CD8-positive, alpha-beta memory T cell (primary cell): ENCODE measurements at places on chromosomes 1 and 21.
A peak's percentile ranks its signal among the peaks of the same experiment; 100 is the strongest.

DNA sequence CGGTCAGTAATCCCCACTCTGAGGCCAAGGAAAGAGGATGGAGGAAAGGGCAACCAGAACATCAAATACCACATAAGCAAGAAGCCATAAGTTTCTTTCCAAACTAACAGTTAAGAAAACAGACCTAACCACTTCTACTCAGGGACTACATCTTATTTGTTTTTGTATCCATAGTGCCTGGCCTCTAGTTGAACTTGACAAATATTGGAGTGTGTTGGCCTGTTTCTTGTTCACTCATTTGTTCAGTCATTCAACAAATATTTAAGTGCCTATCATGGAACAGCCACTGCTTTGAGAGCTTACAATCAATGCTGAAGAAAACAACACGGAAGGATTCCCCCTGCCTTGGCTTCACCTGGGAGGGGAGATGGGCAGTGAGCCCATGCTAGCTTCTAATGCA, 69.7 kb downstream of the ST6GALNAC3 start:
- DNase-seq = no peak

GRCh38 chr21:32543975-32544374, 41.3 kb downstream of the TCP10L start:
- DNase-seq = no peak

DNA sequence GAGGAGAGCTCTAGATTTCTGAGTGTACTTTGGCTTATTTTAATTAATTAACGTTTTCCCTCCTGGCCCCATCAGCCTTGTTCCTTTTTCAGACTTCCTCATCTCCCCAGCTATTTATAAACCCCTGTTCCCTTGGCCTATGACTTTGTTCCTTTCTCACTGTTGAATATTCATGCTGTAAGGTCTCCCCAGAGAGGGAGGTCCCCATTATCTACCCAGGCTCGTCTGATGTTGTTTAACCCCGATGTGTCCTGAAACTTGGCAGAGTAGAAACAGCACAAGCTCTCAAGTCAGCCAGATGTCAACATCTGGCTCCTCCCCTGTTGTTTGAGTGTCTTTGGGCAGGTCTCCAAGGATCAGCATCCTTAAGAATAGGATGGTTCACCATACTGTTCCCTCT, 153.6 kb downstream of the HIVEP3 start:
- no peak for DNase-seq

DNA sequence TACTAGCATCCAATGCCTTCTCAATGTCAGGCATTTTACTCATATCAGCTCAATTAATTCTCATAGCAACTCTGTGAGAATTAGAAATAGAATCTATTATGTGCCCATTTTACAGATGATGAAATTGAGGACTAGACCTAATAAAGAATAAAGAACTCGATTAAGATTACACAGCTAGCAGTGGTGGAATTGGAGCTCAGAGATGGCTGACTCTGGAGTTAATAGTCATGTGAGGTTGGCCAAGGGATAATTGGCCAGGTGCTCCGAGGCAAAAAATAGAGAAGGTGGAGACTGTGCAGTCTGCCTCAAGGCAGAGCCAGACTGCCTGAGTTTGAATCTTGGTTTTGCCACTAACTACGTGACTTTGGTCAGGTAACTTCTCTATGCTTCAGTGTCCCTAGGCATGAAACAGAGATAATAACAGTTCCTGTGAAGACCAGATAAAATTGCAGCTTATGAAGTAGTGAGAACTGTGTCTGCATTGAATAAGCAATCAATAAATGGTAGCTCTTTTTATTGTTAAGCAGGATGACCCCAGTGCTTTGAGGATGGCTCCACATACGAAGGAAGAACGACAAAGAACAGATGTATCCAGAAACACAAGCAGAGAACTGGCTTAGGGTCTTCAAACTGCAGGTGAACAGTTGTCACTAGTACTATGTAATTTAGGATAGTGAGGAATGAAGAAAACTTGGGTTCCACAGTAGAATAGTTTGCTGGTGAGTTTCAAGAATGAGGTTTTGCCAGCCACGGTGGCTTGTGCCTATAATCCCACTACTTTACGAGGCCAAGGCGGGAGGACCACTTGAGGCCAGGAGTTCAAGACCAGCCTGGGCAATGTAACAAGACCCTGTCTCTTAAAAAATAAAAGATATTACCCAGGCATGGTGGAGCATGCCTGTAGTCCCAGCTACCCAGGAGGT, 6.9 kb upstream of the CCSAP start:
- DNase-seq = no peak

- peak; percentile 80 for DNase-seq
These were observed 2.7 kb upstream of the ANXA9 start for GRCh38 chr1:150979092-150980056.

DNA sequence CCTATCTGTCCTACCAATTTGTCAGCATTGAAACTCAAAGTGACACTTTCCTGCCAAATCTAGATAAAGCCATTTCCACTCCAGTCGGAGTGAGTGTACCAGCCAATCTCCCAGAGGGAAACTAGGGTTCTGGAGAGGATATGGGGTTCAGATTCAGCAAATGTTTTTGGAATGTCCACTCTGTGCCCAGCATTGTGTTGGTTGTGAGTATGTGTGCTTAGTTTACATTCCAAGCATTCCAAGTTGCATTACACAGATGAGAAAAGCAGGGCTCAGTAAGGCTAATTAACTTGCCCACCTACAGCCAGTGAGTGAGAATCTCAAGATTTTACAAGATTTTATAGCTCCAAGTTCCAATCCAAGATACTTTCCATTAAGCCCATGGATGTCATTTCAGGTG, 26.4 kb upstream of the RGS16 start:
- no peak for DNase-seq

GRCh38 chr1:117821774-117822482, 107.5 kb downstream of the GDAP2 start:
- DNase-seq = no peak
